ENCODE measurements at places on chromosomes 2 and 18.
A peak's percentile ranks its signal among the peaks of the same experiment; 100 is the strongest.

GRCh38 chr2:46578961-46579360 is 99.6 kb downstream of the TMEM247 start:
- peak; percentile 41 for DNase-seq

DNA sequence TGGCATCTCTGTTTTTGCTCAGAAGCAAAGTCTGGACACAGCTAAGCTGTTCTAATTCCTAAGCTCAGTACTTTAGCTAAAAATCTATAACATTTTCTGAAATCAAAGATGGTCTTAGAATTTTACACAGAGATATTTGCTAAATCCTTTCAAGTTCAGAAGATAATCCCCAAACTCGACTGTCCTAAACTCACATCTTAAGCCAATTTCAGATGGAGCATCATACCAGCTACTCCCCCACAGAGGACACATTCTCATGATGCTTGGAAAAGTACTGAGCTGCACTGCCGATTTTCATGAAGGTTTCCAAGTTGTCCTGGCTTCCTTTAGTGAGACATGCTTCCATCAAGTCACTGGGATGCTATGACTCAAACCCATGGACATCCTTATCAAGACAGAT is 535.5 kb downstream of the SUCLG1 start:
- DNase-seq, result no peak

DNA sequence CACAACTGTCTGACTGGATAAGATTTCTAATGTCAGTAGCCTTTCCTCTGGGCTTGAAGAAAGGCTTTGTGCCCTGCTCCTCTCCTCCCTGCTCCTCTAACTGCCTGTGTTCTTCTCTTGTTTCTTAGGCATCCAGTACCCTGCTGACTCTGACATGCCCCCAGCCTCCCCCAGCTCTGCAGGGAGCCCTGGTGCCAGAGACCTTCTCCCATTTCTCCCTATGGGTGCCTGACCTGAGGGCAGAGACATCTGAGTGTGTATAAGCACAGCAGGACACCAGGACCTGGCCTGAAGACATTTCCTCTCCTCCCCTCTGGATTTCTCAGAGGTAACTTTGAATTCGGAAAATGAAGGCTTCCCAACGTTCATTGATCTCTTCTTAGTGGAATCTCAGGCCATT is 23.6 kb downstream of the RNF144A start:
- no peak for DNase-seq

DNA sequence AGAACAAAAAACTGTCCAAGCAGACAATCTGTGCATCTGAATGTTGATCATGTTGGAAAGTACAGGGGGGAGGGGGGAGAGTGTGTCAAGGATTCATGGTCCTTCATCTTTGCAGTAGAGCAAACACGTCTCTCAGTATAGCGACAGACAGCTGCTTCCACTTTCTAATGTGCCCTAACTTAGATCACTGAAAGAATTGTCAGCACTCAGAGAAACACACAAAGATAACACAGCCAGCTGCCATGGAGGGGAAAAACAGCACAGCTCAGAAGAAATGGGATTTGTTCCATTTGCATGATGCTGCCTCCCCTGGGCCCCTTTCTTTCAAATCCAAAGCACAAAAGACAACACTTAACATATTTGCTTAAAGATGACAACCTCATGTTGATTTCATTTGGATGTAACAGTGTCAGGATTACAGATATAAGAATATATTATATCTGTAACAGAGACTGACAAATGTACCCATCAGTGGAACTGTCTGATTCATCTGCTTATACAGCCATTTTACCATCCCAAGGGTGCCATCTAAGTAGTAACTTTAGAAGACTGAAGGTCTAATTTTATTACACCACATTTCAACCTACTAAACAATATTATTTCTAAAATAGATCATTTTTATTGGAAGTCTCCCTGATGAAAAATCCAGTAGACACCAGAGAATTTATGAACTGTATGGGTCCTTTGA is 17.7 kb downstream of the FIGN start:
- no peak for DNase-seq
